ENCODE measurements at places on chromosomes 7 and 10.

DNA sequence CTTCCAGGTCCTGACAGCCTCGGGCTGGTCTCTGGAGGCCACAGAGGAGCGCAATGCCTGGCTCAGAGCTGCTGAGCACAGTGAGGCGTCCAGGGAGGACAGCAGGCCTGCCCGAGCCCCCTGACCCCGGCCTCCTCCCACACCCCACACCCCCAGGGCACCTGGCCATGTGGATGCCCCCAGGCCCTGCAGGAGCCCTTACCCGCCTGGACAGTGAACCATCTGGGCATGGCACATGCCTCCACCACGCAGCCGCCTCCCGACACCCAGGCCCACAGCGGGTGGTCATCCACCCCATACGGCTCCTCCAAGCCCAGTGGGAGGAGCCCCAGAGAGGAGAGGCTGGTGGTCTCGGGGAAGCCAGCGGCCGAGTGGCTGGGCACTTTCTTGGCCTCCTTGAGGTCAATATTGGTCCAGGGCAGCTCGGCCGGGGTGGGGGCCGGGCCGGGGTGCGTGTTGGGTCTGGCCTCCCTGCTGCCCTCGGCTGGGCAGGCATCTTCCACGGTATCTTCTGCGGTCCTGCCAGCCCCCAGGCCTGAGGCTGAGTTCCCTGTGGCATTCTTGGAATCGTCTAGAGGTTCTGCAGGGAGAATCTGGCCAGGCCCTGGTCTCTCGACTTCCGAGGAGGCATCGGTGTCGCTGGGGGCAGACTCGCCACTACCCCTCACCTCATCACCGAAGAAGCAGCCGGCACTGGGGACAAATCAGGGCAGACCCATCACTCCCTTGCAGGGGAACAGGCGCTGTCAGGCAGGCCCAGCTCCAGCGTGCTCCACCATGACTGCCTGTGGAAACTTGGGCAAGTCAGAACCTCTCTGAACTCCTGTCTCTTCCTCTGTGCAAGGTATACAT, 18.6 kb downstream of the TECPR1 start:
- no peak for DNase-seq

- no peak for DNase-seq
These were observed 137.3 kb downstream of the VTI1A start for GRCh38 chr10:112584276-112584675.

GRCh38 chr10:73645251-73645650, 4.0 kb upstream of the MYOZ1 start:
- no peak for DNase-seq

DNA sequence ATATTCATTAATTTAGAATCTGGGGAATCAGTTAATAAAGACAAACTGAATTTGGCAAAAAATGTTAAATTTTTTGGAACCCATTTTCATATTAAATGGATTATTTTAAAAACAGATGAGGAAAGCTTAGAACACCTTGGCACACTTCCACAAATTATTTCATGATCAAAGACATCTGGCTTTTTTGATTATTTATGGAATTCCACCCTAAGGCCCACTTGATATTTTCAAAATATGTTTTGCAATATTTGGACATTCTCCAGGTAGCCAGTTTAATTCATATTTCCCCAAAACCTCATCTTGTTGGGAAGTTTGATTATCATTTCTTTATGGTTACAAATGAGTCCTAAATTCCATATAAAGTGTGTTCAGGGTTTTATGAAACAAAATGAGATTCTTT, 129.9 kb downstream of the DOCK4 start:
- no peak for DNase-seq

GRCh38 chr7:2813350-2814185, 30.5 kb downstream of the GNA12 start:
- DNase-seq = no peak

DNA sequence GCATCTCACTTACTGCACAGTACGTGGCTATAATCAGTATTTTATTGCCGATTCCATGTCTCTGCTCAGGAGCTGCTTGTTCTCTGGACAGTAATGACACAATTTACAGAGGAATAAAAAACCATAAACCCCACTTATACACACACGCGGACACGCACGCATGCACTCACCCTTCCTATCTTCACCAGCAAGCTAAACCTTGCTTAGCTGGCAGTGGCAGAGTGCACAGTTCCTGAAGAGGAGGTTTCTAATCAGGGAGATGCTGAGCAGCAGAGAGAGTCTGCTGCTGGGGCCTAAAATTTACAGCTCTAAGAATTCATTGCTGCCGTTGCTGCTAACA, 66.3 kb downstream of the SND1 start:
- no peak for DNase-seq

DNA sequence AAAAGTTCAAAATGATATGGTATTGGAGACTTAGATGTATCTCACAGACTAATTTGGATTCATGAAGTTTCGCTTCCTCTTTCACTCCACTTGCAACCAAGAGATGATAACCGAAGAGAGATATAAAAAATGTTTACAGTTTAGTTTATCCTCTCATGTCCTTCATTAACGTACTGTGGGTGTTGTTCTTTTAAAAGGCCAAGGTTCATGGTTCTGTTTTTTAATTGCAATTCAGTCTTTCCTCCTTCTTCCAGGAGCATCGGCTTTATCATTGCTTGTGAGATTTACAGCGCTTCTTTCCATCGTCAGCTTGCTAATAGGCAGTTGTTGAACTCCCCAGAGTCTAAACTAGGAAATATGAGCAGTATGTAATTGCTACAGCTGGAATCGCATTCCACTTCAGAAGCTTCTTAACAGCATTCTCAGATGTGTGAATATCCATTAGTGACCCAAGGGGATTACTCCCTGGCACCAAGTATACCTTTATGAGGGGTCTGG, 75.9 kb upstream of the HGF start:
- DNase-seq = no peak

DNA sequence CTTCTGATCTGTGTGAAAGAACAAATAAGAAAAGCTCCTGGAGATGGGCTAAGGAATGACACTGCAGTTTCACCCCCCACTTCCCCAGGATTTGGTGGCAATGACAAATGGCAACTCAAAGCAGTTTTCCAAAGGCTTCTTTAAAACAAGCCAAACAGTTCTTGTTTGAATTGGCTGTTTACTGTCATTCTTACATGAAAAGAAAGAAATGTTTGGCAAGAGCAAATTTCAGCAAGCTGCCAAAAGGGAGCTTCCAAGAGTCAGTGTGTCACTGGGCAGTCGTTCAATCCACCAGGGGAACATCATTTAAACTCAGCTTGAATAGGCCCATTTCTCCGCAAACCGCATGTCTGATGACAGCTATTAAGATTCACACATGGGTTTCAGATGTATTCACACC, 119.0 kb upstream of the RHOBTB1 start:
- DNase-seq = no peak

GRCh38 chr10:29635711-29636144, 957 bp upstream of the SVIL start:
- DNase-seq = no peak

DNA sequence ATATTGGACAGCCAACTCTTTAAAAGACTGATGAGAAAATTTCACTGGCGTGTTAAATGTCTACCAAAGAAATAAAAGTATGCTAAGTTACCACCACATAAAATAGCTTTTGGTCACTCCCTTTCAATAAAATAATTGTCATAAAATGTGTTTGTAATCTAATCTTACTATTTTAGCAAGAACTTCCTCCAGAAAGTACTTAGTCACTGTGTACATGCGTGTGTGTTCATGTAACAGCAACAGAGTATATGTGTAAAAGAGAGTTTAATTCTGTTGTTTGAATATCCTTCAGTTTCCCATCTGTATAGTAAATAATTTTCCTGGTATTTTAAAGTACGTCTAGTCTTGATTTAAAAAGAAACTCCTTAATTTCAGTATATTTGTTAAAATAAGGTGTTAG, 35.0 kb upstream of the WASL start:
- DNase-seq = no peak

GRCh38 chr10:520402-520787, 169.1 kb downstream of the DIP2C start:
- no peak for DNase-seq

DNA sequence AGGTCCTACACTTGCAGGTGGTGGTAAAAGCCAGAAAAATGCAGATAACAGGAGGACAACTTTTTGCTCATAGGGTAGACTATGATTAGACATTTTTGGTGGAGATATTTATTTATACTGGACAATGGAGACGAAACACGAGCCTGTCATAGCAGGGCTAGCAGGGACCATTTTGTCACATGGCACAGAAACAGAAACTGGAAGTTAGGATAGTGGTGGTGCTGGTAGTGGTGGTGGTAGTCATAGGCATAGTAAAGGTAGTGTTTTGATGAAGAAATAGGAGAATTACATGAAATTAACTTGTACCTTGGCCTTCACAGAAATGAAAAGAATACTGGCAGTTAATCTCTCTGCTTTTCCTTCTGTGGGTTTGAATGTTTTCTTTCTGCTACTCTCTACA, 8.8 kb upstream of the MGAM start:
- DNase-seq = no peak

DNA sequence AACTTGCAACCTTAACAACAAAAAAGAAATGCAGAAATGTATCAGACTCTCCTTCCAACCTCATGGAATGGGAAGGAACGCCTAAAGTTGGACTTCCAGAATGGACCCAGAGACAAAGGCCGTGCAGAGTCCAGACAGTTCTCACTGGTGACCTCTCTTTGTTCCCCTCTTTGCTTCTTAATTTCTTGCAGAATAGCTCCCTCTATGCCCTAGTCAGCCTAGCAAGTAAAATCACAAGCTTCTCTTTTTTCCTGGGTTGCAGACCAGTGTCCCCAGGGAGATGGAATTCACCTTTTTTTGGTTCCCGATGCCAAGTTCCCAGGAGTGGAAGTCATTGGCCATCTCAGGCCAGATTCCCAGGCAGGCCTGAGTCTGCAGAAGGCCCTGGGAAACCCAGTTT, 278.0 kb downstream of the CCSER2 start:
- no peak for DNase-seq

DNA sequence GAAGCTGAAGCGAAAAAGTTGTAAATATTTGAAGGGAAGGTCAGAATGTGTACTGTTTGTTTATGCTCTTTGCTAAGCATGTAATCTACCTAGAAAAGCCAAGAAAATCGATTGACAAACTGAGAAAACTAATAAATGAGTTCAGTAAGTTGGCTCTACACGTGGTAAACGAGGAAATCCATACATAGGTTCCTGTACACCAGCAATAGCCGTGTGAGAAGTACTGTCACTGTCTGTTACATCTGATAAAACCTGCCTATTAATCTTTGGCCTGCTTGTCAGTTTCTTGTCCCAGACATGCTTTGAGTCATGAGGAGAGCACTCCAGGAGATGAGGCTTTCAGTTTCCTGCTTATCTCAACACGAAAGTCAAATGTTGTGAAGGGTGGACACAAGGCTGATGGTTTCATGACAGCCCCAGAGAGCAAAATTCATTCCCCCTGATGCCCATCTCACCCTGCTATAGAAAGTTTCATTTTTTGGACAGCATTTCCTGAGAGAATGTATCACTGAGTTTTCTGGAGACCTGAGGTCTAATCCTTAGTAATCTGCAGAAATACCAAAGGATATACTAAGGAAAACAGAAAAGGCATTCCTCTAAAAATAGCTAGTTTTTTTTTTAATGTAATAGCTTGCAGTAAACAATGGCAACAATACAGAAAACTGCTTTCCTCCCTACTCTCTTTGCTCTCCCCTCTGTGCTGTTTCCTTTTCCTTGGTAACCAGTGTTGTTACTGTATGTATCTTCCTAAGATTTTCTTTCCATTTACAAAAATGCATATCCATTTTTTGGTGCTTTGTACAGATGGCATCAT, 18.8 kb downstream of the BMPR1A start:
- DNase-seq = no peak

DNA sequence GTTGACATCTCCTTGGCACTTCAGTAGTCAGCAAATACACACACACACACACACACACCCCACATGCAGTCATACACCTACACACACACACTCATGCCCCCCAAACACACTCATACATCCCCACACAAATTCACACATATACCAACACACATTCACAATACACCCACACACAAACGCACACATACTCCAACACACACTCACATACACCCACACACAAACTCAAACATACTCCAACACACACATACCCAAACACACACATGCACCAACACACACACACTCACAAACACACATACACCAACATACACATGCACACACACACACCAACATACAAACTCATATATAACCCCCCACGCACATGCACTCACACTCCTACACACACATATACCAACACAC, 31.4 kb upstream of the CHST15 start:
- DNase-seq = no peak

DNA sequence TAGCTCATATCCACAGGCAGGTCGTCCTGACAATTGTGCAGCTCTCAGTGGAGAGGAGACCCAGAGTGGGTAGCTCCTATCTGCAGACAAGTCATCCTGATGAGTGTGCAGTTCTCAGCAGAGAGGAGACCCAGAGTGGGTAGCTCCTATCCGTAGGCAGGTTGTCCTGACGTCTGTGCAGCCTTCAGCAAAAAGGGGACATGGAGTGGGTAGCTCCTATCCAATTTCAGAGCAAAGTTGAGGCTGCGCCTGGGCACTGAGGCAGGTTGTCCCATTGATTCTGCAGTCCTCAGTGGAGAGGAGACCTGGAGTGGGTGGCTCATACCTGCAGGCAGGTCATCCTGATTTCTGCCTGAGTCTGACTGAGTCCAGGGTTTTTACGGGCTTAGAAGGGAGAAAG, 111.8 kb downstream of the HPSE2 start:
- DNase-seq = no peak

DNA sequence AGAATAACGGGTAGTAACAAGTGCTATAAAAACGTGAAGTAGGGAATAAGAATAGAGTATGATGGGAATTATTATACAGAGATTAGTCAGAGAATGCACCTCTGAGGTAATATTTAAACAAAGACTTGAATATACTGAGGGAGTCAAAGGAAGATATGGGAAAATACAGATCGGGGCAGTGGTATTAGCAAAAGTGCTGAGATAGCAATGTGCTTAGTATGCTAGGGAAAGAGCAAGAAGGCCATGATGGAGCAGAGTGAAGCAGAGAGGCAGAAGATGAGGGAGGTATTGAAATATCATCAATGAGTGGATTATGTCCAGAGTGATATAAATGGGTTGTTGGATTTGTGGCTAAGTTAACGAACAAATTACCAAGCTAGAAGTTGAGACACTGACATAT, 96.5 kb upstream of the GPR22 start:
- DNase-seq = no peak

- DNase-seq = no peak
These were observed 796 bp downstream of the CDK14 start for GRCh38 chr7:90596671-90597562.

DNA sequence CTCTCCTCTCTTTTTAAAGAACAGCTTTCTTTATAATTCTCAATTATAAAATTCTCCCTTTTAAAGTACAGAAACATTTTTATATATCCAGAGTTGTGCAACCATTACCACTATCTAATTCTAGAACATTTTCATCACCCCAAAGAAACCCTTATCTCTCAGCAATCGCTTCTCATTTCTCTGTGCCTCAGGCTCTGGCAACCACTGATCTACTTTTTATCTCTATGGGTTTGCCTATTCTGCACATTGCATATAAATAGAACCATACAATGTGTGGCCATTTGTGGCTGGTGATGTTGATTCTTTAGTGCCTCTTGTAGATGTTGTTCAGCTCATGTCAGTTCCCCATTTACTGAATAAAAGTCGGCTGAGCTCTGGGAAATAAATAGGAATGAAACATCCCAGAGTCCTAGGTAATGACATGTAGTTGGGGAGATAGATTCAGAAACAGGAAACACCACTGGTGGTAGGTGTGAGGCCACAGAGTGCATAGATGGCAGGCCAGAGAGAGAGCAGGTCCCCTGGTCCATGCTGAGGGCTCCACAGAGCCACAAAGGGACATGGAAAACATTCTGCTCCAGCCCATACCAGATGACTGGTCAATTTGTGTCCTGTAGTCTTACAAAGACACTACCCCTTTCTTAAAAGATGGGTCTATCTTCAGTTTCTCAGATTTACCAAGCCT, 126.5 kb downstream of the PLPP4 start:
- no peak for DNase-seq
